ENCODE measurements at places on chromosomes 4 and X.

GRCh38 chrX:16992445-16992844, 46.0 kb downstream of the REPS2 start:
- no peak for DNase-seq

GRCh38 chr4:57053508-57053907, 56.7 kb downstream of the IGFBP7 start:
- no peak for DNase-seq

DNA sequence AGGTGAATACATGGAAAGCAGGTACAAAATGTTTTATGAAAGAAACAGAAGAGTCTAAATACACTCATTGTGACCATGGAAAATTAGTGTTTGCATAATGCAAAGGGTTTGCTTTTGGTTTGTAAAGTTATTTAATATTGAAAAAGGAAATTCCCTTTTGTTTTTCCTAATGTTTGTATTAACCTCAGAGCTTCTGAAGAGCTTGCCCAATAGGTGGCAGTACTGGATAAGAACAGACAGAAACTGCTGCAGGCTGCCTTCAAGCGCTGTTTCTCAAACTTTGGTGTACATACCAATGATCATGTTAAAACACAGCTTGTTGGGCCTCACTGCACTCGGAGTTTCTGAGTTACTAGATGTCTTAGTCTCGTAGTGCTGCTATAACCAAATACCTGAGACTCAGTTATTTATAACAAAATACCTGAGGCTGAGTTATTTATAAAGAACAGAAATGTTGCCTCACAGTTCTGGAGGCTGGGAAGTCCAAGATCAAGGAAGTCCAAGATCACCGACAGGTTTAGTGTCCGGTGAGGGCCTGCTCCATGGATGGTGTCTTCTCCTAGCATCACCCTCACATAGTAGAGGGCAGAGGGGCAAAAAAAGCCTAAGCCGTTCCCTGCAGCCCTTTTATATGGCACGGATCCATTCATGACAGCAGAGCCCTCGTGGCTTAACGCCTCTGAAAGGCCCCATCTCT, 54.2 kb downstream of the SUPT20HL2 start:
- DNase-seq, result peak; percentile 5

DNA sequence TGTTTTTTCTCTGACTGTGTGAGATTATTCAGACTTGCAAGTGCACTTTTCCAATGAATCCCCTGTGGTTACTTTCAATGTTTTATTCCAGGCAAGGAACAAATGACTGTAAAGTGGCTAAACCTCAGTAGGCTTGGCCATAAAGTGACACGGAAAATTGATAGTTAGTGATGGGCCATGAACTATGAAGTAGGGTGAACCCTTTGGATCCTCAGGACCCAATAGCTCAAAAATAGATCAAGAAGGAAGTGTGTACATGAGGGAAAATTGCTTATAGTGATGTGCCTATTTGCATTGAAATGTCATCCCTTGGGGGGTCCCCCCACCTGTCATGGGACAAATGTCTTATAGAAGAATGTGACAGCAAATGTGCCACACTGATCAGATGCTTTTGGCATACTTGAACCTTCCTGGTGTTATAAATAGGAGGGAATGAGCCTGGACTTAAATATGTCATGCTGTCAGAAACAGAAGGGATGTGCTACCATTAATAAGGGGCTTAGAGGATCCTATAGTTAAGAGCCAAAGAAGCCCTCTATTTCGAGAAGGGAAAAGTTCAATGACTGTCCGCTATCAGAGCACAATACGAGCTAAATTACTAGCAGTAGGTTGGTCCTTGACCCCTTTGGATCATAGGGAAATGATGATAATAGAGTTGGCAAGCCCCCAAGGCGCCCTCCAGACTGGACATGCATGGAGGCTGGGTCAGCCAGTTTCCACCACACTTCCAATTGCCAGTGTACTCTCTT, 30.3 kb downstream of the SLC16A2 start:
- no peak for DNase-seq

DNA sequence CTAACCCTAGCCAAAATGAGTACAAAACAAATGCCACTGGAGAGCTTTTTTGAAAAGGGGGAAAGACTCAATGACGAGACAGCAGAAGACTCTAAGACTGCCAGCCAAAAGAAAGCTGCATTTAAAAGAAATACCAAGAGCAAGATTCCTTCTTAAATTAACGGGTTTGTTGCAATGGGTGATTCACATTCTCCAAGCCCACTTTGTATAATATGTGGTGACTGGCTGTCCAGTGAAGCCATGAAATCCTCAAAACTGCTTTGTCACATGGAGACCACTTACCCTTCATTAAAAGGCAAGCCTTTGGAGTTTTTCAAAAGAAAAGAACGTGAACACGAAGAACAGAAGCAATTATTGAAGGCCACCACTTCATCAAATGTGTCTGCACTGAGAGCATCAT, 68.2 kb downstream of the MRPL1 start:
- no peak for DNase-seq

GRCh38 chrX:1392376-1393068, 609 bp upstream of the SLC25A6 start:
- DNase-seq, result no peak

- no peak for DNase-seq
These were observed 225.0 kb downstream of the GRIA3 start for GRCh38 chrX:123408821-123409737.

DNA sequence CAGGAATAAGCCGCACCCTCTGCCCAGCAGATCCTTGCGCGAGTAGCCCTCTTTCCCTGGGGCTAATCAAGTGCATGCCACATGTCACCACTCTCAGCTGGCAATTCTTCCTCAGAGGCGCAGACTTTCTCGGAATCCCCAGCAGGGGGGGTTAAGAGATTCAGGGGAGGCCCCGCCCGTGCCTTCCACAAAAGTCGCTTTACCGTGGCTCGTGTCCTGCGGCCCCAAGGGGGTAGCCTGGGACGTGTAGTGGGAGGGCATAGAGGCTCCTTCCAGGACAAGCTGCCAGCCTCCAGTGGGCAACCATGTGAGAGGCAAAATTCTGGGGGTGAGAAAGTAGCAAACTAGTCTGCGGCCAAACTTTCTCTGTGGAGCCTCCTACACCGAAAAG, 652 bp downstream of the SRPX start:
- DNase-seq, result peak; percentile 47

DNA sequence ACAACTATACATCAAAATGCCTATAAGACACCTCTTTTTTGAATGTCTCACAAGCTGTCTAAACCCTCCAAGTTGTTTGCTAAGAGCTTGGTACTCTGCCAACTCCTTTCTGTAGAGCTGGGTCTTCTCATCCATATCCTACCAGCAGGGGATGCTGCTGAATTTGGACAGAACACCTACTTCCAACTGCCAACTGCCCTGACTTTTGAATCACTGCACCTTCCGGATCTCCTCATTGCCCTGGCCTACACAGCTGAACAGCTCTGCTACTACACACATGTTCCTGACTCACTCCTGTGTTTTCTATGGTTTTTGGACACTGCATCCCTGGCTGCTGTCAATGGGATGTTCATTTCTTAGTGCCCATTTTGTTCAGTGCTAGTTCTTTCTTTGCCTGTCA, 18.7 kb downstream of the FAM184B start:
- no peak for DNase-seq

DNA sequence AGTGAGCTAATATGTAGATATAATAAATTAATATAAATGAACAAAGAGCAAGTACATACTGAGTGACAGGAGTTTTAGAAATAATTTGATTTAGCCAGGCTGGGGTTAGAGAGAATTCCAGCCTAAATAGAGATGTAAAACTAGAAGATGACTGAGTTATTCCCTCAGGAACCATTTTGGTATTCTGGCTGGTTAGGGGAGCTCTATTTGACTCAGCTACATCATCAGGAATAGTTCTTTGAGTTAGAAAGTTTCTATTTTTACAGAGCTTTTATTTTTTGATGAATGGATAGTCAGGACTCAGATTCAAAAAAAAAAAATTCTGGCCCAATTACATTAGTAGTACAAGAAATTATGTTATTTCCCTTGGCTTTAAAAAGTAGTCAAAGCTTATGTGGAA, 180.4 kb upstream of the MID1 start:
- no peak for DNase-seq

DNA sequence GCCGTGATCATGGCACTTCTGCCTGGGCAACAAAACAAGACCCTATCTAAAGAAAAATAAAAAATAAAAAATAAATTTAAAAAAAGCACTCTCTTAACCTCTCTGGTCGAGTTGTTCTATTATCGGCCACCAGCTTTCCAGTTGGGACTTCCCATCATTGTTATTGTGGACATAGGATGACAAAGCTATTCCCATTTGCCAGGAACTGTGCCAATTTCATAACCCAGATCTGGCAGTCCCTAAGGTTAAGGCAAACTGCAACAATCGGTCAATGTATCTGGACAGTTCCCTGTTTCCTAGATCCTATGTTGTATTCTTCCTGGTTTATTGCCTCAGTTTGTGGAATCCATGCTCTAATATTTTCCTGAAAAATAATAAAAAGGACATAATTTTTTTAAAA, 17.8 kb upstream of the ANXA5 start:
- DNase-seq, result no peak

All from NCI-H2171 (cell line).